Activated B cell treated with CpG ODN at 0.5 μM for 24 hours (primary cell): ENCODE measurements at places on chromosomes 12 and 14. TPM values are rescaled to one million over a fixed set of nuclear protein-coding genes. Genes with fewer than 3 reads are reported as not detected.

Gene PSMA6
- total RNA-seq: 163 and 180 TPM in 2 replicates

Gene TEX22
- total RNA-seq: 2.8 and 5.7 TPM in 2 replicates

Gene IAPP
- not detected in 2 replicates for total RNA-seq

Gene KRT83
- not detected in 2 replicates for total RNA-seq

Gene JPH4
- total RNA-seq: 1.6 and 2.0 TPM in 2 replicates

Gene NFE2
- not detected in 2 replicates for total RNA-seq

Gene REP15
- 0.35 TPM in 1 of 2 replicates, not detected in the other for total RNA-seq

Gene SMCO2
- total RNA-seq: not detected in 2 replicates

Gene PXN
- total RNA-seq: 1.7 and 2.9 TPM in 2 replicates

Gene TAS2R19
- total RNA-seq: 2.9 and 4.0 TPM in 2 replicates

Gene LMO3
- not detected in 2 replicates for total RNA-seq

GRCh38 chr14:74984236-74985027 is 18.3 kb upstream of the EIF2B2 start:
- no peaks in the 10 kb centered on the region for H3K27me3 ChIP-seq
- no peak overlapping the region for H3K27ac ChIP-seq
- H3K4me1 ChIP-seq: no peaks in the 10 kb centered on the region
- no peak for DNase-seq
- H3K36me3 ChIP-seq: no peaks in the 10 kb centered on the region
- no peak overlapping the region for H3K4me3 ChIP-seq

DNA sequence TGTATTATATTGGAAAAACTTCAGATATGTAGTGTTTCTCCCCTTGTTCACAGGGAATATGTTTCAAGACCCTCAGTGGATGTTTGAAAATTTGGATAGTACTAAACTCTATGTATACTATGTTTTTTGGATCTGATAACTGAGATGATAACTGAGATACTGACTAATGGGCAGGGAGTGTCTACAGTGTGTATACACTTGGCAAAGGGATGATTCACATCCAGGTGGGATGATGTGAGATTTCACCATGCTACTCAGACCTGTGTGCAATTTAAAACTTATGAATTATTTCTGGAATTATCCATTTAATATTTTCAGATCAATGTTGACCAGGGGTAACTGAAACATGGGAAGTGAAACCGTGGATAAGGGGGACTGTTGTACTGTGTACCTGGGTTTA is 13.8 kb downstream of the RAD51B start:
- no peak overlapping the region for H3K4me3 ChIP-seq
- no peaks in the 10 kb centered on the region for H3K27me3 ChIP-seq
- H3K4me1 ChIP-seq: no peaks in the 10 kb centered on the region
- no peak overlapping the region for H3K27ac ChIP-seq
- peaks cover 23% of the 10 kb centered on the region for H3K36me3 ChIP-seq

GRCh38 chr14:66070542-66071319 is 415.4 kb upstream of the CCDC196 start:
- H3K4me1 ChIP-seq: no peaks in the 10 kb centered on the region
- no peak overlapping the region for H3K27ac ChIP-seq
- H3K4me3 ChIP-seq: no peak overlapping the region
- DNase-seq: peak; percentile 48
- H3K36me3 ChIP-seq: no peaks in the 10 kb centered on the region

DNA sequence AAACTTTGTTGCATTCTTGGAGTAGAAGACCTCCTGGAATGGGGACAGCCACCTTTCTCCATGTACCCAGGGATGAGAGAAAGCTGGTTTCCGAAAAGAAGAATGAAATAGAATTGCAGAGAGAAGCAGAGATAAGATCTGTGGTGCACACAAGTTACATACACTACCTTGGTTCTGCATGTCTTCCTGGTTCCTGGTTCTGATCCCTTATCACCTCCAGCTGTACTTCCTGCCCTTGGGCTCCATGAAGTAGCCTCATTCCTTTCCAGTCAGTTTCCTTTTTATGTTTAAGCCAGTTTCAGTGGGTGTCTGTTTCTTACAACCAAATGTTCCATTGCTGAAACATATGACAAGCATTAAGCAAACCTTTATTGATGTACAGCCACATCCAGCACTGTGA is 69.3 kb downstream of the FBXW8 start:
- H3K36me3 ChIP-seq: peaks cover under 1% of the 10 kb centered on the region
- no peaks in the 10 kb centered on the region for H3K27me3 ChIP-seq
- no peak overlapping the region for H3K27ac ChIP-seq
- H3K4me3 ChIP-seq: no peak overlapping the region
- peaks cover 32% of the 10 kb centered on the region for H3K4me1 ChIP-seq

- no peaks in the 10 kb centered on the region for H3K4me1 ChIP-seq
- no peak for DNase-seq
- H3K27ac ChIP-seq: no peak overlapping the region
- no peak overlapping the region for H3K4me3 ChIP-seq
Measured at GRCh38 chr12:75041472-75041871, 168.2 kb downstream of the KCNC2 start.

- peaks cover 6% of the 10 kb centered on the region for H3K4me1 ChIP-seq
- H3K4me3 ChIP-seq: no peak overlapping the region
- H3K27ac ChIP-seq: no peak overlapping the region
- DNase-seq: no peak
- no peaks in the 10 kb centered on the region for H3K27me3 ChIP-seq
- H3K36me3 ChIP-seq: no peaks in the 10 kb centered on the region
Measured at GRCh38 chr12:10226731-10227130, 14.1 kb downstream of the GABARAPL1 start.

DNA sequence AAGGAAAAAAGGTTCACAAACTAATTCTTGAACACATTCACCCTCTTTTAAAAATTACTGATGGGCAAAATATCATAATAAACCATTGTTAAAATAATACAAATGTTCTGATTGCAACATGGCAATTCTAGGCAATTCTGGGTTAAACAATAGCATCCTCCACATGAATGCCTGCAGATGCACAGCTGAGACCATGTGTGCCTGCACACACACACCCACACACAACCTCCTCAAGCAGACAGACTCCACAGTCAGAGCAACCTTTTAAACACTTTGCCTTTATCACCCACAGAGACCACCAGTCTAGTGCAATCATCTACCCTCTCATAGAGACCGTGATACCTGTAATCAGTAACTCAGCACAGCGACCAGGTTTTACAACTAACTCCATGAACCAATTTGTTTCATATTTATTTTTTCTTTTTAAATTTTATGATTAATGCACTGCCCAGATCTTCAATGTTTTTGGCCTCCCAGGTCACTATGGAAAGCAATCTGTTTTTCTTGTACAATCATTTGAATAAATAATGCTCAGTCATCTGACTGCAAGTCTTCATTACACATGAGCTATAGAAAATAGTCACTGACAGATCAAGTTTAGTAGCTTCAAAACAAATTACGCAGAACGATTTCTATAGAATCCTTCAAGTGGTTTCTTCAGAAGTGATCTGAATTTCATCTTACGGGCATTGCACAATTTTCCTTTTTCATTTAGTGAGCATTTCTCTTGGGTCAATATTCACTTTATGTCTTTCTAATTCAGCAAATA is 105.8 kb downstream of the PRKD1 start:
- H3K4me3 ChIP-seq: no peak overlapping the region
- H3K36me3 ChIP-seq: no peaks in the 10 kb centered on the region
- no peak overlapping the region for H3K27ac ChIP-seq
- H3K4me1 ChIP-seq: no peaks in the 10 kb centered on the region
- no peaks in the 10 kb centered on the region for H3K27me3 ChIP-seq

- H3K27me3 ChIP-seq: no peaks in the 10 kb centered on the region
- no peak overlapping the region for H3K4me3 ChIP-seq
- peaks cover 71% of the 10 kb centered on the region for H3K4me1 ChIP-seq
- peaks cover 73% of the 10 kb centered on the region for H3K36me3 ChIP-seq
Measured at GRCh38 chr12:62291864-62292760, 31.9 kb downstream of the USP15 start.

GRCh38 chr14:101075801-101076413 is 172.4 kb upstream of the RTL1 start:
- no peaks in the 10 kb centered on the region for H3K36me3 ChIP-seq
- peaks cover 8% of the 10 kb centered on the region for H3K4me1 ChIP-seq
- peak; percentile 5 for DNase-seq

DNA sequence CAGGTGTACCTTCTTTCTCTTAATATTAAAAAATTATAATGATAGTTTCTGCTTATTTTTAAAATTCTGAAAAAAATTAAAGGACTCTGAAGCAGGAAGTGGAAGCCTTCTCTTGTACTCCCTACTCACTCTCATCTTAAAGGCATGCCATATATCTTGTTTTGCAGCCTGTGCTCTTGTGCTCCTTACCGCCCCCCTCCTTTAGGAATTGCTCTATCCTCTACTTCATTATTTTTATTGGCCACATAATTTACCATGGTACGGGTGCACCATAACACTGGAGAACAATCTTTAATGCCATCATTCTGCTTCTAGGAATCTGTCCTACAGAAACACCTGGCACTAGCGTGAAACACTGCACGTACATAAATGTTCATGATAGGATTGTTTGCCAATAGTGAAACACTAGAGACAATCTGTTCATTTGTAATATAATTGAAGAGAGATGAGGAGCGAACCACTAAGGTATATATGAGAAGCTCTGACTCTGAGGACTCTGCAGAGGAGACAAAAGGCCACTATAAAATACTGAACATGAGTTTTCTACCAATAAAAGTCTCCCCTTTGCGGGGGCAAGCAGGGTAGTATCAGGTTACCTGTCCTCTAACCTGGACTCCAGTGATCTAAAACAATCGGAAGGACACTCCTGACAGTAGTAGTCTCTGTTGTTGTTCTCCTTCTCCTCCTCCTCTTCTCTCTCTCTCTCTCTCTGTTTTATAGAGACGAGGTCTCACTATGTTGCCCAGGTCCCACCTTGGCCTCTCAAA is 6.3 kb upstream of the NYNRIN start:
- H3K27me3 ChIP-seq: peaks cover 23% of the 10 kb centered on the region
- H3K4me1 ChIP-seq: peaks cover under 1% of the 10 kb centered on the region
- no peaks in the 10 kb centered on the region for H3K36me3 ChIP-seq
- no peak overlapping the region for H3K4me3 ChIP-seq

DNA sequence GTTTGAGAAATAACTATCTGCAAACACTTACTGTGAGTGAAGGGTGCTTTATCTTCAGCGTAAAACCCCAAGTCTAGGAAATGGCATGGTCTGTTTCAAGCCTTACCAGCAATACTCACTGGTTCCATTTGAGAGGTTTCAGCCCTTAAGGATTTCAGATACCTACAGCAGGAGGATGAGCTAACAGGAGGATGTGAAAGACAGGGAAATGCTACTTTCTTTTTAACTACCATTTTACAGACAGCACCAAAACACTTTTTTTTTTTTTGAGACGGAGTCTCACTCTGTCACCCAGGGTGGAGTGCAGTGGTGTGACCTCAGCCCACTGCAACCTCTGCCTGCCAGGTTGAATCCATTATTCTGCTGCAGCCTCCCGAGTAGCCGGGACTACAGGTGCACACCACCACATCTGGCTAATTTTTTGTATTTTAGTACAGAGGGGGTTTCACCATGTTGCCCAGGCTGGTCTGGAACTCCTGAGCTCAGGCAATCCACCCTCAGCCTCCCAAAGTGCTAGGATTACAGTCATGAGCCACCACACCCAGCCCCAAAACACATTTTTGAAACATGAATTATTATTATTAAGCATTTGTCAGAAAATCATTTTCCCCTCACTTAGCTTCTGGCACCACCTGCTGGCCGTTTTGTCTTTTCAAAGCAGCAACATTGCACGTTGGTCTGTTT is 4.6 kb downstream of the MTRFR start:
- H3K4me1 ChIP-seq: peaks cover 69% of the 10 kb centered on the region
- peaks cover 3% of the 10 kb centered on the region for H3K27me3 ChIP-seq
- peaks cover 30% of the 10 kb centered on the region for H3K36me3 ChIP-seq
- DNase-seq: peak; percentile 43

- no peak for DNase-seq
- H3K4me1 ChIP-seq: peaks cover 29% of the 10 kb centered on the region
- peaks cover 5% of the 10 kb centered on the region for H3K27me3 ChIP-seq
- no peak overlapping the region for H3K4me3 ChIP-seq
Measured at GRCh38 chr12:106282457-106283097, 20.0 kb upstream of the TCP11L2 start.

DNA sequence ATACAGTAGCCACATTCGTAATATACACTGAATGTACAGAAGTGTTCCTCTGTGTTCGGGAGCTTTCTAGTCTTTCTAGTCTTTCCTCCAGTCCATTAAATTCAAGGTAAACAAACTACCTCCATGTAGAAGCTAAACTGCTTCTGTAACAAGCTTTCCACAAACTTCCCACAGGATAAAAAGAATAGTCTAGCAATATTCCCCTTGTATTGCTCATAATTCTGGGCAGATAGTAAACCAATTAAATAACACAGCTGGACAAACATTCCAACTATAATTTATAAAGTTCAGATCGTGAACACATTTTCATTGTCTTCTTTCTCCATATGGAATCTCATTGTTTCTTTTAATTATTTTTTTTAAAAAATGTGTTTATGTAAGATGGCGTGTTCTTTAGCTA is 307.2 kb downstream of the AEBP2 start:
- no peak overlapping the region for H3K4me3 ChIP-seq
- no peak overlapping the region for H3K27ac ChIP-seq
- no peaks in the 10 kb centered on the region for H3K36me3 ChIP-seq
- no peaks in the 10 kb centered on the region for H3K27me3 ChIP-seq
- no peak for DNase-seq

DNA sequence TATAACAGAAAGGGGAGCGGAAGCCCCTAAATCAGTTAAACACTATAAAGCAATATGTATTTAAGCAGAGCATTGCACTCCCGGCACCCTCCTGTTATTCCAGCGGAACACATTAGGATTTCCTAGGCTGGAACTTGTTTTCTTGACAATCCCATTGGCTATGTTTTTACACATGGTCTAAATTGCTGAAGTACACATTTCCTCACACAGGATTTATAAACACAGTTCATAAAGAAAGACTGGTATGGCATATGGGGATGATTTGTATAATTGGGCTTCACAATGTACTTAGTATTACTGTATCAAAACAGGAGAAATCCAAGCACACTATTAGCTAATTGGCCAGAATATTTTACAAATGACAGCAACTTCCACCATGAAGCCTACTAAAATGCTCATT is 23.3 kb downstream of the PAX9 start:
- no peak overlapping the region for H3K4me3 ChIP-seq
- no peak for DNase-seq
- no peak overlapping the region for H3K27ac ChIP-seq
- no peaks in the 10 kb centered on the region for H3K36me3 ChIP-seq
- H3K27me3 ChIP-seq: peaks cover 2% of the 10 kb centered on the region

DNA sequence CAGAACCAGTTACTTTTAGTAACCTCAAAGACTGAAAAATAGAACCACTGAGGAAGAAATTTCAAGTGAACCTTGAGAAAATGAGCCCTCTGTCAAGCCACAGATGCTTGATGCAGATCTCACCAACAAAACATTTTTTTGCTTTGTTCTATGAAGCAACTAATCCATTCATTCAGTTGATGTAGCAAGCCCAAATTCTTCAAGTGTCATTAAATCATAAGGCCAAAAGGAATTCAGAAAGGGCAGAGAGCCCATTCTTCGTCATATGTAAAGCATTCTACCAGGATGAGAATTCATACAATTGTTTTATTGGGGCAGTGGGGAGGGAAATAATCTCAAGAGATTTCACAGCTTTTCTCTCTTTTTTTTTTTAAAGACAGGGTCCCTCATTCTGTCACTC is 218.0 kb upstream of the RGS6 start:
- no peak overlapping the region for H3K27ac ChIP-seq
- H3K27me3 ChIP-seq: no peaks in the 10 kb centered on the region
- H3K36me3 ChIP-seq: peaks cover 84% of the 10 kb centered on the region
- H3K4me1 ChIP-seq: no peaks in the 10 kb centered on the region
- DNase-seq: no peak

- H3K4me3 ChIP-seq: no peak overlapping the region
- no peak for DNase-seq
- peaks cover 3% of the 10 kb centered on the region for H3K4me1 ChIP-seq
- H3K36me3 ChIP-seq: peaks cover 2% of the 10 kb centered on the region
- H3K27ac ChIP-seq: no peak overlapping the region
Measured at GRCh38 chr12:121718653-121719239, 6.2 kb downstream of the TMEM120B start.

GRCh38 chr14:50260511-50260910 is 29.1 kb upstream of the SOS2 start:
- H3K27ac ChIP-seq: no peak overlapping the region
- H3K36me3 ChIP-seq: peaks cover 2% of the 10 kb centered on the region
- no peak for DNase-seq
